ENCODE measurements at places on chromosomes 12 and 14. TPM values are rescaled to one million over a fixed set of nuclear protein-coding genes. Genes with fewer than 3 reads are reported as not detected.

Gene GDF3
- not detected for total RNA-seq

GRCh38 chr12:49953961-49954846 lies 3.7 kb downstream of the AQP2 start:
- no peak for DNase-seq

GRCh38 chr14:87632796-87633195 lies 360.2 kb downstream of the GALC start:
- no peak for DNase-seq

DNA sequence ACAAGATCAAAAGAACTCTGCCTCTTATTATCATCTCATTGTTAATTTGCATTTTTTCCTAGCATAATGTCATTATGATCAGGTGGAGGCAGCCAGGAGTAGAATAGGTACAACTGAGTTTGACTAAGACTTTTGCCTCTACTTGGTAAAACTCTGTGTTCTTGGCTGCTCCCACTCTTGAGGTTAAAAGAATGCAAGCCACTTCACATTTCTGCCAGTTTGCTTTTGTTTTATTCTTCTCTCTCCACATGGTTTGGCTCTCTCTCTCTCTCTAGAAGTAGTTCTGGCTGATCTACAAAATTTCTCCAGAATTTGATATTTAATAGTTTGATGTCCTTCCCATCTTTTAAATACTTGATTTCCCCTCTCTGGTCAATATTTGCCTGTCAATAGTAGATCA lies 170.7 kb upstream of the E2F7 start:
- no peak for DNase-seq

Gene VDR
- total RNA-seq: 0.43 TPM

DNA sequence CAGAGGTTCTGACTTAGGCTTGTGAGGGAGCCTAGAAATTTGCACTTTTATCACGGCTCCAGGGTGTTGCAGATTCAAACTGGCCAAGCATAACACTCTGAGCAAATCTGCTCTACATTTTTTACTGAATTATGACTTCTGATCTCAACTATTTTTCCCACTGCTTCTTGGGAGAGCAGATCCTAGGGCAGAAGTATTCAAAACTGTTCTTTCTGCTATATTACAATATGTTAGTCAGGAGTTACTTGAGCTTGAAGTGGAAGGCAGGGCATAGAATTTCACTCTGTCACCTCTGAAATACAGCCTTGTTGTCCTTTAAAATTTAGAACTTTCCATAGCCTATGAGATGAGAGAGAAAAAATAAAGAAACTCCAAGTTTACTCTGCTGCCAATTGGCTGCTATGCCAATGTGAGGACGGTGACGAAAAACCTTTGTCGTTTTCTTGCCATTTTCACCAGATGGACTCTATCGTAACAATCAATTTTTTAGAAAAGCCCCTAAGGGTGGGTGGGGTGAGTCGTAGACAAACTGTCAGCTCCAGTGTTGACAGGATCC lies 16.4 kb upstream of the KERA start:
- DNase-seq: no peak

Gene MYBPC1
- 0.09 TPM for total RNA-seq

- DNase-seq: peak; percentile 68
Measured at GRCh38 chr12:44286336-44286735, 450.5 kb downstream of the TMEM117 start.

Gene IKZF4
- total RNA-seq: 9.5 TPM

DNA sequence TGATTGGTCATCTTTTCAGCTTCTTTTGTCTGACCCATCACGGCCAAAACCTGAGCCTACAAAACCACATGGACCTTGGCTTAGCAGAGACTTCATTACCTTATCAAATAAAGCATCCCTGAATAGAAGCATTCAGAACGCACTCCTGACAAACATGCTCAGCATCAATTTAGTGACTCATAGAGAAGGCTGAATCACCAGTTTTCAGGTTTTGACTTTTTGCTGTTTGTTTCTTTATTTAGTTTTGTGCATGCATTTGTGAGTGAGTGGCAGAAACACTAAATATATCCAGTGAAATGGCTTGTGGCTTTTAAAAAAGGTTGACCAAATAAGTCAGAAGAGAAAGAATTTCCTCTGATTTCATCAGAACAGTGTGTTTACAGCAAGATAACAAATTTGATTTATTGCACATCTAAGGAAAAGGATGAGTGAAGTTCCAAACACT lies 19.0 kb upstream of the OVCH1 start:
- no peak for DNase-seq

- DNase-seq: no peak
Measured at GRCh38 chr12:54439096-54439495, 20.0 kb upstream of the ITGA5 start.

Data from A673 (cell line).